T-helper 17 cell (primary cell): ENCODE measurements at places on chromosomes 4 and X.

DNA sequence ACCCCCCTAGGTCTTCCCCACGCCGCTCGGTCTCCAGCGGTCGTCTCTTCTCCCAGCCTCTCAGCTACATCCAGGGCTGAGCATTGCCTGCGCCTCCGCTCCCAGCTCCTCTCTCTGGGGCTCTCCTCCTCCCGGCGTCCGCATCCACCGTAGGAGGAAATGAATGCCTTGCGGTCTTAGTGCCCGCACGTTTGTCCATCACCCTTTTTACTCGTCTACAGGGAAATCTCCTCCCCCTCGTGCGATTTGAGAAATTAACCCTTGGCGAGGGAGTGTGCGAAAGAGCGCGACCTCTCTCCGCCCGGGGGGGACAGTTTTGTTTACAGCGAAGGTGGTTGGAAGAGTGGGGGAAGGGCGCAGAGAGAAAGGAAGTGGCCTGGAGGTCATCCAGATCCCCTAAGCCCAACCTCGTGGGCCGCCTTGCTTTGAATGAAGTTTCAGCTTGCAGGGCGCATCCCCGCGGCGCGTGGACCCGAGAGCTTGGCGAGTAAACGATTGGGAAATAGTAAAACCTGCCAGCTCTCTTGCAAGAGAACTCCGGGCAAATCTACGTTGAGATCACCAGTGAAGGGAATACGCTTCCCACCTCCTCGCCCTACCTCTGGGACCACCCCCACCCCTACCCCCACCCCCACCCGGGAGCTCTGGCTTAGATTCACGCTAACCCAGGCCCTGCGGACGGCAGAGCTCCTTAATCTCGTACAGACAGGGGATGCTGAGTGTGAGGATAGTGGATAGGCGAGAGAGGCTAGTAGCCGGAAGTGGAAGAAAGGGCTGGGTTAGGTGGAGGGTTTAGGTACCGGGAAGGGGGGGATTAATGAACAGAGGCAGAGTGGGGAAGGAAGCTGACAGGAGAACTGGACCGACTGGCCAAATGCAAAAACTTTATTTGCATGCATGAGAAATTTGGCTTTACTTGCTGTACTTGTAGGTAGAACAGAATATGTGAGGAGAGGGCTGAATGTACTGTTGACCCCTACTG lies at the start of gene ELOVL6:
Gene ELOVL6 (minus strand): TSS at position 181 of the 982 bp plus-strand sequence. CDS start 280 bp downstream, outside the sequence.
- no peak for DNase-seq

DNA sequence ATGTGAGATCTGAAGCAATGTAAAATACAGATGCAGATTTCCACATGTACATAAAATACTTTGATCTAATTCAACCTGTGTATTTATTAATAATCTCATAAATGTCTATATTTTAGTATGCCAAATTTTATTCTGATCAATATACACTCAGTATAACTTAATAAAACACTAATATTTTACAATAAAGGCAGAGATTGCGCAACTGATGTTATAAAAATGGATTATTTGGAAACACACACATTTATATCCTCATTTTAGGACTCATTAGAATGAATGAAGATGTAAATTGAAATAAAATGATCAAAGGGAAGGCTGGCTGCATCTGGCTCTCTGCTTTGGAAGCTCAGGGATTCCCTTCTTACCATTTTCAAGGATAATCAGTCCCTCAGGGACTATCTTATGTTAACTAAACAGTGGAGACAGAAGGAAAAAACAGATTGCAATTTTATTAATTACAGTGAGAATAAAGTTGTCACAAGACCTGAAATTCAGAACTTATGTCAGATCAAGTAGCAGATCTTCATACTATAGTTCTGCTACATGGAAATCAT lies 900.9 kb upstream of the EPHA5 start:
- no peak for DNase-seq

GRCh38 chr4:130563185-130563888 lies 1467.4 kb downstream of the C4orf33 start:
- no peak for DNase-seq

DNA sequence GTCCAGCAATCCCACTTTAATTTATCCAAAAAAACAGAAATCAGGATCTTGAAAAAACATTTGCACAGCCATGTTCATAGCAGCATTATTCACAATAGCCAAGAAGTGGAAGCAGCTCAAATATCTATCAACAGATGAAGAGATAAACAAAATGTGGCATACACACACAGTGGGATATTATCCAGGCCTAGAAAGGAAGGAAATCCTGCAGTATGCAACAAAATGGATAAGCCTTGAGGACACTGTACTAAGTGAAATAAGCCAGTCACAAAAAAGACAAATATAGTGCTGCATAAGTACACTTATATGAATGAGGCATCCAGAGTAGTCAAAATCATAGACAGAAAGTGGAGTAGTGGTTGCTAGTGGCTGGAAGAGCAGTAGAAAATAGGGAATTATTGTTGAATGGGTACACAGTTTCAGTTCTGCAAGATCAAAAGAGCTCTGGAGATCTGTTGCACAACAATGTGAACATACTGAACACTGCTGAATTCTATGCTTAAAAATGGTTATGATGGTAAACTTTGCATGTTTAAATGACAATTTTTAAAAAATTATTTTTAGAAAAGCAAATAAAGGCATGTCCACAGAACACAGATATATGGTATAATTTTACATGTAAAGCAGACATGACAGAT lies 25.6 kb downstream of the CHM start:
- no peak for DNase-seq

GRCh38 chr4:89173336-89174090 lies 62.2 kb downstream of the TIGD2 start:
- no peak for DNase-seq

GRCh38 chrX:17464194-17464593 lies 89.2 kb downstream of the NHS start:
- DNase-seq: no peak

DNA sequence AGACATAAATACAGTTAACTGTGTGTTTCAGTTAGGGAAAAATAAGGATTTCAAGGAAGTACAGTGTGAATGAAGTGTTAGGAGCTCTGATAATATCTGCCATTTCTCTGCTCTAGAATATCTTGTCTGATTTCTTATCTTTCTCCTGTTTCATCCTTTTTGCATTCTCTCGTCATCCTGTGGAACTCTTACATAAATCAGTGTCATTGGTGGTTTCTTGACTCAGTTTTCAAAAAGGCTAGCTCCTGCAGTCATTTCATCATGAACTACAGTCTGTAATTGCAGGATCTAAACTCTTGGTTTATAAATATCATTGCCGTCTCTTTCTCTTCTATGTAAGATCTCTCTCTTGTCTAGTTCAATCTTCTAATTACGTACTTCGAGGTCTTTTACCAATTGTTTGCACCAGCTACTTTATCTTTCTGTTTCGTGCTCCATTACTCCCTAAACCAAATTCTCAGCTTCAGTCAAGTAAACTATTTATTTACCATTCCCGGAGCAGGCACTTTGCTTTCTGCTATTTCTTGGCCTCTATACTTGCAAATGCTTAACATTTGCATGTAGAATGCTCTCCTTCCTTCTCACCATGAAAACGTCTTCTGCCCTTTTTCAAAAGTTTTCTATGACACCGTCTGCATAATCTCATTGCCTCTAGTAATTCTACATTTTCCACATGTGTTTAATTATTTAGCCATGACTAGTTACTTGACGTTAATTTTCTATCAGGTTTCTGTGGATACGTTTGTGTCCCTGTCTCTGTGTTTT lies 294.0 kb downstream of the TENM3 start:
- DNase-seq: no peak

GRCh38 chr4:14701896-14702295 lies 300.4 kb upstream of the CPEB2 start:
- DNase-seq: no peak
